ENCODE measurements at places on chromosomes 3 and 15.

GRCh38 chr15:72086920-72087648 lies 30.9 kb downstream of the MYO9A start:
- DNase-seq = no peak

GRCh38 chr3:64141476-64141875 lies 83.8 kb downstream of the PRICKLE2 start:
- no peak for DNase-seq

- no peak for DNase-seq
Observed at GRCh38 chr3:55668359-55668758, 181.3 kb upstream of the WNT5A start.

GRCh38 chr3:62454916-62455315 lies 81.6 kb upstream of the FEZF2 start:
- no peak for DNase-seq

DNA sequence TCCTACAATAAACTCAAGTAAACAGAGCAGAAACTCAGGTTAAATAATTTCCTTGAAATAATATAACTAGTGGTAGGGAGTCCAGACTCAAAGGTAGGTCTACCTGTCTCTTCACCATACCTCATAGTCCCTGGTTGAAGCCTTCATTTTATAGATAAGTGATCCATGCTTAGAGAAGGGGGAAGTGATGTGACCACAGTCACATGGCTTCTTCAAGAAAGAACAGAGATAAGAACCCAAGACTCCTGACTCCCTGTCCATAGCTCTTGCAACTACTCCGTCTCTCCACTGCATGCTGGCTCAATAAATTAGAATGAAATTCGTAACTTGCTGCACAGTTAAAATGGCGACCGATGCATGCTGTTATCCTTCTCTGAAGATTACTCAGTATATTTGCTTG lies 11.0 kb upstream of the C15orf61 start:
- no peak for DNase-seq

DNA sequence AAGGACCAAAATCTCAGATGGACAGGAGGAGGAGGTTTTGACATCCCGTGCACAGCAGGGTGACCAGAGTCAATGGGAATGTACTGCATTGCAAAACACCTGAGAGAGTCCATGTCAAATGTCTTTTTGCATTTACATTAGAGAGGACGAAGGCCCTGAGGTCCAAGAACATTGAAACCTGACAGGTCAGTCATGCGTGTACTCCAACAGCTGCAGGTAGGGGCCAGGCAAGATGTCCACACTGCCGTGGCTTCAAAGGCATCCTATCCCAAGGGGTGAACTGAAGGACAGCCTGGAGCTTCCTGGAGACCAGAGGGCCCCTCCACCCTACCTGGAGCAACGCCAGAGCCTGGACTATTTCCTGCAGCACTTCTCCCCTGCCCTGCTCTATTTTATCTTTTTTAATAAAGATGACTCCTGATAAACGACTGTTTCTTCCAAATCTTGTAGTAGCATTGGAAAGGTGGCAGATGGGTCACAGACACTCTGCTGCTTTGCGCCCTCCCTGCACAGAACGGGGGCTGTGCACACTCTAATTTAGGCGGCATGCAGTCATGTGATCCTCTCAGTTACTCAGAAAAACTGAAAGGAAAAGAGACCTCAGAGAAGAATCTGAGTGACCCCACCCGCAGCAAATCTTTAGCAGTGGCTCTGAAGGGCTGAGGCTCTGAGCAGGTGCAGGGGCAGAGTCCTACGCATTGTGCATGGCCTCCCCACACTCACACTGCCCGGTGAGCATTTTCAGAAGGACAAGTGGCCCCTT lies 68.2 kb downstream of the HMCES start:
- DNase-seq = no peak

GRCh38 chr3:132362329-132362728 lies 45.1 kb downstream of the ACP3 start:
- DNase-seq = no peak

DNA sequence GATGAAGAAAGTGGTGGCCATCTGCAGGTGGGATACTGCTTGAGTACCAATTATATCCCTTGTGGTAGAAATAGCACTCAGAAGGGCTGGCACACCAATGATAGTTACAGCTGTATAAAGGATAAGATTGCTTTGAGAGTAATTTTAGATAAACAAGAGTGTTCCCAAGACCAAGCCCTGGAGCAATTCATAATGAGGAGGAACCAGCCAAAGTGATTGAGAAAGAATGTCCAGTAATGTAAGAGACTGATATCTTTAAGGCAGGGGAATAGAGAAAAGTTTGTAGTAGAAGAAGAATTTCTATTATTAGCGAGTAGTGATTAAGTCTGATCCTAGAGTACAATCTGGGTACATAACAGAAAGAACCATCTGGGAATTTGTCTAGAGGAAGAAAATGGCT lies 945.1 kb downstream of the OTOL1 start:
- DNase-seq = no peak

GRCh38 chr15:63893866-63894661 lies 60.3 kb upstream of the HERC1 start:
- DNase-seq = no peak

GRCh38 chr15:26084771-26085170 lies 221.6 kb upstream of the ATP10A start:
- DNase-seq = no peak

GRCh38 chr3:165359005-165359404 lies 162.8 kb upstream of the SLITRK3 start:
- no peak for DNase-seq

GRCh38 chr3:127183931-127184869 lies 8.7 kb upstream of the PRR23E start:
- DNase-seq = peak; percentile 43

GRCh38 chr3:24043985-24044384 lies 98.9 kb downstream of the NR1D2 start:
- DNase-seq = no peak

- no peak for DNase-seq
Observed at GRCh38 chr15:23518104-23518503, 47.4 kb upstream of the MKRN3 start.

GRCh38 chr15:47439146-47440111 lies 277.9 kb upstream of the SEMA6D start:
- DNase-seq = no peak

DNA sequence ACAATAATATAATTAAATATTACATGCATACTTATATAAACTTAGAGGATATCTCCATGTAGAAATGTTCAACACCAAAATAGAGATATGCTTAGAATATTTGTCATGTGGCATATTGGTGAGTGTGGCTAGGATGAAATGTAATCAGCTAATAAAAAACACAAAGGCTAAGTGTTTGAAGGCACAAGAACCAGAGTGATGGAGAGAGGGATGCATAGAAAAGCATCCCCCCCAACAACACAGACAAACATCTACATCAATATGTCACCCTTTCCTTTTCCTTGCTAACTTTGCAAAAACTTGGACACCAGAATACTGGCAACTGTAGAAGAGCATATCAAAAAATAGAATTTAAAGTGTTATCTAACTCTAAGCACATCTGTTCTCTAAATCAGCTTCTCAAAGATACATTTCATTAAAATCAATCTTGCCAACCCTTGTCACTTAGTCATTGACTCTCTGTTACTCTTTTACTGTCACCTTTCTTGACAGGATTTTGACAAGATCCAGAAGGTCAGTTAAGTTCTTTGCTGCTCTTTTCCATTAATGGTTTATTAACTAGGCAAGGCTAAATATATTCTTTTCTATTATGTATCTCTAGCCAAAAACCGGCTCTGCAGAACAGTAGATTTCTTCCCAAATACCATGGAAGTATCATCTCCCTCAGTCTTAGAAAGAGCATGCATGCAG lies 695.9 kb downstream of the OTOL1 start:
- DNase-seq = no peak

DNA sequence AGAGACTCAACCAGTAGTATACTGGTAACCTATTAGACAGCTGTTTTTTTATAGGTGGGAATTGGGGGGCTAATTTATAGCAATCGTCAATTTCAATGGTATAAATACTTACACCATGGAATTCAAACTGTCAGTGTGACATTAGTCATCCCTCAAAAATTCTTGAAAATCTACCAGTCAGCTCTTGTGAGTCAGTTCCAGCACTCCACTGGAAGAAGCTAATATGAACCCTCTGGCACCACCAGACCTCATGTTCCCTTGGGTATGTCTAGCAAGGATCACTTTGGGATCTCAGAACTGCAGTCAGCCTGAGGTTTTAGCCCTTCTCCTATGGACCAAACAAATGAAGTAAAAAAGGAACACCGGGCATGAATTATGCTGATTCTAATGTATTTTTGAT lies 11.8 kb upstream of the UACA start:
- DNase-seq = no peak

GRCh38 chr3:117434661-117435412 lies 725.3 kb downstream of the TUSC7 start:
- DNase-seq = no peak

DNA sequence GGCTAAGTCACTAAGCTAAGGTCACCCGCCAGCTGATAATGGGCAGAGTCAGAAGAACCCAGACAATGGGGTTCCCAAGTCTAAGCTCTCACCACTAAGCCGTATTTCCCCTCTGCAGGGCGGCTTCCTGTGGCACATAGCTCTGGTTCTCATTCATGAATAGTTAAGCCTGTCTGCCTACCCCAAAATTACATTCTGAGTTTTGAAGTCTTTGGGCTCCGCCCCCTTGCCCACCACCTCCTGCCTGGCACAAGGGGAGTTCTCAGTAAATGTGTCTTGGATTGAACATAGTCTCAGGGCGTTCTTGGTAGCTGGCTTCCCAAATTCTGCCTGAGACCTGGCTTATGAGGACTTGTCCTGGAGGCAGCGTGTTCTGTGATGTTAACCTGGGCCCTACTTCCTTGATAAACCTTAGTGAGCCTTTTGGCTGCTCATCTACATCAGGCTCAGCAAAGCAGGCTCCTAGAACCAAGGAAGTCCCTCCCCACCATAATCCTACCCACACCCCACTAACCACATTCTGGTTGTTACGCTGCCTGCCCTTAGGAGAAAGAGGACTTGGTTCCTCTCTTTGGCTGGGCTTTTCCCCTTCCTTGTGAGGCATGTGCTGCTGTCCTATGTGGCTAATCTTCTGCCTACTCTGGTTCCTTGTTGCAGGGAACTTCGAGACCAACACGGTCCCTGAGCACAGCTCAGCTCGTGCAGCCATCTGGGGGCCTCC lies 54.9 kb downstream of the STARD5 start:
- DNase-seq = no peak

DNA sequence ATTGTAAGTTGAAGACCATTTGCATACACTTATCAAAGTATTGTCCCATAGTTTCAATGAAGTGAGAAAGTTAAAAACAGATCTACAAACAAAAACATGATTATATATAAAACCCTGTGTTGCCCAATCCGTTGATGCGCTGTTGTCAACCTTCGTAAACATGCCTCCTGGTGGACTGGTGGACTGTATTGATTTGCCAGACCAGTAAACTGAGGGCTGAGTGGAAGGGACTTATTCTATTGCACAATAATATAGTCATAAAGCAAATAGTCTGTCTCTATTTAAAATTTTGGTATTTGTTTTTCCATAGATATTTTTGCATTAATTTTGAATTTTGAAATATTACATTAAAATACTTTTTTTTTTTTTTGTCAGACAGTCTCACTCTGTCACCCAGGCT lies 102.5 kb downstream of the GAP43 start:
- DNase-seq = no peak

- DNase-seq = no peak
Observed at GRCh38 chr15:71249986-71250385, 134.7 kb downstream of the THSD4 start.

GRCh38 chr3:130850044-130850797 lies 43.7 kb upstream of the ATP2C1 start:
- peak; percentile 77 for DNase-seq

GRCh38 chr3:126170073-126170777 lies 10.2 kb downstream of the ALDH1L1 start:
- no peak for DNase-seq

GRCh38 chr3:14389716-14390115 lies 12.7 kb upstream of the SLC6A6 start:
- DNase-seq = no peak

DNA sequence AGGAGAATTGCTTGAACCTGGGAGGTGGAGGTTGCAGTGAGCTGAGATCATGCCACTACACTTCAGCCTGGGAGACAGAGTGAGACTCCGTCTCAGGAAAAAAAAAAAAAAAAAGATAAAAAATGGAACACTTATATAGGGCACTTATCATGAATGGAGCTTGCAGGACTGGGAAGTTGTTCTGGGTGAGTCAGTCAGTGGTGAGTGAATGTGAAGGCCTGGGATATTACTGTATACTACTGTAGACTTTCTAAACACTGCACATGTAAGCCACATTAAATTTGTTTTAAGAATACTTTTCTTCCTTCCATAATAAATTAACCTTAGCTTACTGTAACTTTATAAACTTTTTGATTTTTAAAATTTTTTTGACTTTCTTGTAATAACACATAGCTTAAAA lies 59.8 kb downstream of the SFMBT1 start:
- DNase-seq = no peak

GRCh38 chr3:172516318-172517214 lies 6.7 kb downstream of the TNFSF10 start:
- DNase-seq = peak; percentile 67

- DNase-seq = no peak
Observed at GRCh38 chr3:64244011-64244942, 19.0 kb upstream of the PRICKLE2 start.

DNA sequence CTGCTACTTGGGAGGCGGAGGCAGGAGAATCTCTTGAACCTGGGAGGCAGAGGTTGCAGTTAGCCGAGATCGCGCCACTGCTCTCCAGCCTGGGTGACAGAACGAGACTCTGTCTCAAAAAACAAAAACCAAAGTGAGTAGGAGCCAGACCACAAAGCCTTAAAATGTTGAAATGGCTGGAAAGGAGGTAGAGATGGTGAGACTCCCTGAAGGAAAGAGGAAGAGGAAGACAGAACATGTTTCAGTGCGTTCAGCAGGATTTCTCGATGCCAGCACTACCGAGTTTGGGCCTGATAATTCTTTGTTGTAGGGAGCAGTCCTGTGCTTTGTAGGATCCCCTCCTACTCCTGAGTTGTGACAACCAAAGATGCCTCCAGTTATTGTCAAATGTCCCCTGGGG lies 189.9 kb downstream of the AKAP13 start:
- no peak for DNase-seq

GRCh38 chr3:146813496-146813895 lies 208.3 kb upstream of the PLSCR5 start:
- no peak for DNase-seq

DNA sequence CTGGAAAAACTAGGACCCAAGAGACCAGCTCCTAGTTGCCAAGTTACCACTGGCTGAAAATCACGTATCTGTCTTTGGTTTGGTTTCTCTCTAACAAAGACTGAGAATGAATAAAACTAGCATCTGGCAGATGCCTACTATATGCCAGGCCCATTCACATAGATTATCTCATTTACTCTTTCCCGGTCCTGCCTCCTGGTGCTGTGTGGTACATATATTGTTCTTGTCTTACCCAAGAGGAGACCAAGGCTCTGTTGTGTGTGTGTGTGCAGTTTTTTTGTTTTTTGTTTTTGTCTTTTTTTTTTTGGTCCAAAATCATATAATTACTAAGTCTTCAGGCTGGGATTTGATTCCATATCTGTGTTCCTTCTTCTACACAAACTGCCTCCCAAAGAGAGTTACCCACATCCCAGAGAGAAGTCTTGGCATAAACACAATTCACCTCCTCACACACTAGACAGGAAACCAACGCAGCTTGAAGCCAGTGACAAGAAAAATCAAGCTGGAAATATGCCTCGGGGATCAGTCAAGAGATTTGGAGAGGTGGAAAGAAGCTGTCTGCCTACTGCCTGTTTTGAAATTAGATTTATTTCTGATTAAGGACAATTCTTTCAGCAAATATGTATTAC lies 891 bp downstream of the AHSG start:
- no peak for DNase-seq

GRCh38 chr3:52912885-52913731 lies 15.8 kb upstream of the STIMATE start:
- no peak for DNase-seq

All from activated effector memory CD4-positive, alpha-beta T cell treated with anti-CD3 and anti-CD28 coated beads, Interleukin-2, amount 50 U/mL, for 16 hours (primary cell).